Thoracic aorta endothelial cell (primary cell): ENCODE measurements at places on chromosomes 6 and 20. TPM values are rescaled to one million over a fixed set of nuclear protein-coding genes. Genes with fewer than 3 reads are reported as not detected.

Gene SNAP91
- under 0.01 TPM in 1 of 2 replicates, not detected in the other for total RNA-seq

Gene RAMACL
- 6.0 and 8.7 TPM in 2 replicates for total RNA-seq

Gene ENPP1
- 5.2 and 8.1 TPM in 2 replicates for total RNA-seq

Gene TNFAIP3
- 3.9 and 4.5 TPM in 2 replicates for total RNA-seq

Gene IPCEF1
- total RNA-seq = 0.29 TPM in 1 of 2 replicates, not detected in the other

Gene PHIP
- total RNA-seq = 50.0 and 56.1 TPM in 2 replicates

Gene BMP7
- total RNA-seq = not detected in 2 replicates
